ENCODE measurements at places on chromosomes 12 and 14.
A peak's percentile ranks its signal among the peaks of the same experiment; 100 is the strongest.

- peak; percentile 53 for DNase-seq
Measured at GRCh38 chr12:117051380-117051779, 47.8 kb downstream of the TESC start.

- no peak for DNase-seq
Measured at GRCh38 chr14:72747652-72748051, 146.2 kb downstream of the DPF3 start.

GRCh38 chr14:104553166-104554087, 26.1 kb upstream of the C14orf180 start:
- peak; percentile 3 for DNase-seq

DNA sequence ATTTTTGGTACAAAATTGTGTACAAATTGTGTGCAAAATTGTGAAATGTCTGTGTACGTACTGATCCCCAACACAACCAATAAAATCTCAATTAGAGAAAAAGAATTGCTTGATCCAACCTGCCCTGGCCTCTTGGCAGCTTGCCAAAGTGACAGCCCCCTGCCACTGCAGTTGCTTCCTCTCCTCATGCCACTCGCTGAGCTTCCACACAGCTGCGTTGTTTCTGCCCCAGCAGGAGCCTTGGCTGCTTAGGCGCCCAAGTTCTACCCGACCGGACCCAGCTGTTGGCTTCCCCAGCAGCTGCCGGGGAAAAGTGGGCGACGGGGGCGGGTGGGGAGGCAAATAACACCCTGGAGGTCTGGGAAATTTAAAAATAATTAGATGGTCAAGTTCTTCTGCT, 171.8 kb upstream of the ATF7IP start:
- DNase-seq: no peak

DNA sequence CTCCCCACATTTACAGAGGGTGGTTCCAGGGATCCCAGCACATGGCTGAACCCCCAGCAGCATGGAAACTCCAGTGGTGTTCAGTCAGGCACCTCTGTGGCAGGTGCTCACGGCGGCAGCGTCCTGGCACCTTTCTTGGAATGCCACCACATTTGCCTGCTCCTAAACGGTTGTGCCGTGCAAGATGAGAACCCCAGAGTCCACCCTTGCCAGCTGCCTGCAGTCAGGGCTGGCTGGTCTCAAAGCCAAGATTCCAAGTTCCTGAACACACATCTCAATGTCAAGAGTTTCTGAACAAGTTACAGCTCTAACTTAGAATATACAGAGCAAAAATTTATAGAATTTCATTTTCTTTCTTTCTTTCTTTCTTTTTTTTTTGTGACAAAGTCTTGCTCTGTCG, 38.7 kb downstream of the DDX51 start:
- no peak for DNase-seq

DNA sequence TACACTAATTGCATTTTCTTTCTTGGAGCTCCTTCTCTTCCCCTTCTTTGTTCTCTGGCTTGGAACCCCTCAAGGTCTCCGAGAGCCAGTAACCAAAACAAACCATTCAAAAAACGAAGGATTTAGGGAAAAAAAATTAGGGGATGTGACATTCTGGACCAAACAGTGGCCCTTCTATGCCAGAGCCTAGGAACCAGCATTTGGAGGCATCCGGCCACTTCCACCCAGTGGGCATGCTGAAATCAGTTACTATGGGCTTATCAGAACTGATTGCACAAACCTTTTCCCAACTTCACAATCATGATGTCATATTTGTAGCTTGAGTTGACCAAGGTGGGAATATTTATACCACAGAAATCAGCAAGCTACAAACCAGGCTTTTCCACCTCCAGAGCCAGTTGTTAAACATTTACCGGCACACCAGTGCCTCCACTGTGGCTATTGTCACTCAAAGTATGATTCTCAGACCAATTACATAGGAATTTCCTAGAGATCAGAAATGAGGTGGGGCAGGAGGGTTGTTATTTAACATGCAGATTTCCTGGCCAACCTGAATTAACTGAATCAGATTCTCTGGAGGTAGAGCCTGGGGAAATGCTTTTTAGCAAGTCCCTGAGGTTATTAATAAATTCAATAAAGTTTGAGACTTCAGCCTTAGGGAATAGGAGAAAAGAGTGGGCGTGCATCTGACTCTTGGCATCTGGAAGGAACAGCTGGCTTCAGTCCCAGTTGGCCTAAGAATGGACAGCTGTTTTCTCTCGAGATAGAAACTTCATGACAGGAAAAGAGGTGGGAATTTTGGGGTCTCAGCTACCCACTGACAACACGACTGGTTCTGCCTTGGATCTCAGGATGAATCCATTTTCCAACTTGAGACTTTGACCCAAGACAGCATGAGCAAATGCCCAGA, 273.9 kb downstream of the ZFP36L1 start:
- no peak for DNase-seq

All from WERI-Rb-1 (cell line).